ENCODE measurements at places on chromosomes 2 and 18.

DNA sequence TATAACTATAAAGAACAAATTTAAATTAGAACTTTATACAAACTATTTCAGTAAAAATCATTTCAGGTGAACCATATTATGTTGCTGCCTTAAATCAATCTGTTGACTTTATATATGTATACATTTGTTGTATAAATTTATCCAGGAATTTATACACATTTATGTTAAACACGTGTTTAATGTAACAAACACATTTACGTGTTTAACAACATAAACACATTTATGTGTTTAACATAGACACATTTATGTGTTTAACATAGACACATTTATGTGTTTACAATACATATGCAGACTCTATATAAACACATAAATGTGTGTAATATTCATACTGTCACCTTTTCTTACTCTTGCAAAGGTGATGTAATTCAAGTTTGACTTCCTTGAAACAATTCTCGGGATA is 75.4 kb upstream of the TWSG1 start:
- no peak for DNase-seq

GRCh38 chr2:151437630-151438029 is 27.9 kb downstream of the RIF1 start:
- DNase-seq = no peak

DNA sequence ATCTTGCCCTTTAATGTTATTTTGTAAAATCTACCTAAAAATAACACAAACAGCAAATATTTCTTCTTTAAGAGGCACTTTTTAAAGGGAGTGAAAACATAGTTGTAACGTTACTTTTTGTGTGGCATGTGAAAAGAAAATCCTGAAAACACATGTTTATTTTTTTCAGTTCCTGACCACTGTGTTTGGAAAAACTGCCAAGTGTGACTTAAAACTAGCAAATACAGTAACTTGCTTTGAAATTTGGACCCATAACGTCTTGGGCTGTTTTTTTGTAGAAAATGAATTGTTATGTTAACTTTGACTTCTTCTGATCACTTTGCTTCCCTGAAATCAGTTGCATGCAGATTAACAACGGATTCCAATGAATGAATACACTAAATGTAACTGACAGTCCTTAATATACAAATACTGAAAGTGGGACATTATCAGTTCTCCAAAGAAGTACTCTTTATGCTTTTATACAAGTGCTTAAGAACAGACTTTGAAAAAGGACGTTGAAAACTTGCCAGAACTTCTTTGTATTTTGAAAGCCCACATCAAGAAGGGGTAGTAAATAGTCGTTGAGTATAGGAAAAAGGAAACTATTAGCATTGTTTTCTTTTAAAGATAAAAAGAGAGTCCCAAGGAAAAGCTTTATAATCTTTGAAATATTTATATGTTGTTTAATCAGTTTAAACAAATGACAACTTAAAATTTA is 96.1 kb upstream of the ZEB2 start:
- no peak for DNase-seq

- no peak for DNase-seq
Observed at GRCh38 chr2:189533288-189534035, 47.1 kb downstream of the SLC40A1 start.

DNA sequence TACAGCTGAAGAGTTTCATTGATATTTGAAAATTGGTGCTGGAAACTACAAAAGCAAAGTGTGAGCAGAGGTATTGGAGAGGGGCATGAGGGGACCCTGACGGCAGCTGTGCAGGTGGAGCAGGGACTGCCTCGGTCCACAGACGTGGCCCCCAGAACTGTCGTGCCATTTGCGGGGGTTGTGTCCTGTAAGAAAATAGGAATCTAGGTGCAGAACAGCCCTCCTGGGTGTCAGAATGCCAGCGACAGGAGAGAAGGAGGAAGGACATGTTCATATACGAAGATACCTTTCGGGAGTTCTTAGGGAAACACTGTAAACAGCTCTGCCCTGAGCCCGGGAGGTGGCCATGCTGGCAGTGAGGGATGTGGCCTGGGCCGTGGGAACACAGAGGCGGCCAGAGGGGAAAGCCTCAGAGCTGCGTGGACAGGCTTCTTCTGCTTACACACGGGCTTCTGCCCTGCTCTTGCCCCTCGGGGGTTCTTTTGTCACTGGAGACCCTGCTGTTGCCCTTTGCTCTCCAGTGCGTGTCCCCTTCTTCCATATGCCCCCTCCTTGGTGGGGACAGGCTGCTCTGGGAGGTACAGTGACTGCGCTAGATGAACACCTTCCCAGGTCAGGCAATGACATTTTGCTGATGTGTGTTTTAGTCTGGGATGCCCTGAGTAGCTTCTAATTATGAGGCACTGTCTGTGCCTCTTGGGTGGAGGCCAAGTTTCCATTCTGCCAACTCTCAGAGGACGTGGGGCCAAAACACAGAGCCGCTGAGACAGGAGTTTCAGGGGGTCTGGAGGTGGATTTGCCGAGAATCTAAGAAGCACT is 81.9 kb upstream of the TXNDC2 start:
- DNase-seq = no peak

DNA sequence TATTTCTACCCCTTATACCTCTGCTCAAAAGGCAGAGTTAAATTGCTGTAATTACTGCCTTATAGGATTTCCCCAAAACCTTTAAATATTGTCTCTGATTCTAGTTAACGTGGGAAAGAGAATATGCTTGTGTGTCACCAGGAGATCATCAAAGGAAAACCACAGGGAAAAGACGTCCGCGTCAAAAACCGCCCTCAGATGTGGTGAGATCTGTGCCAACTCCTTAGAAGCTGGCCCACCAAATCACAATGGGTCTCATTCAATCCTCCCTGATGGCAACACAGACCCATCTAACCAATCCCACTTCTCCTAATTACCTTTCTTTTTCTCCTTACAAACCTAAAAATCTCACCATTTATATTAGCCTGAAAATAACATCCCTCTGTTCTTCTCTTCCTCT is 25.4 kb downstream of the VPS54 start:
- no peak for DNase-seq

- DNase-seq = no peak
Observed at GRCh38 chr2:3349211-3349693, 28.4 kb downstream of the EIPR1 start.

GRCh38 chr2:200307724-200308545 is 1.4 kb downstream of the SPATS2L start:
- DNase-seq = no peak

GRCh38 chr2:11073251-11073650 is 82.0 kb upstream of the SLC66A3 start:
- no peak for DNase-seq

DNA sequence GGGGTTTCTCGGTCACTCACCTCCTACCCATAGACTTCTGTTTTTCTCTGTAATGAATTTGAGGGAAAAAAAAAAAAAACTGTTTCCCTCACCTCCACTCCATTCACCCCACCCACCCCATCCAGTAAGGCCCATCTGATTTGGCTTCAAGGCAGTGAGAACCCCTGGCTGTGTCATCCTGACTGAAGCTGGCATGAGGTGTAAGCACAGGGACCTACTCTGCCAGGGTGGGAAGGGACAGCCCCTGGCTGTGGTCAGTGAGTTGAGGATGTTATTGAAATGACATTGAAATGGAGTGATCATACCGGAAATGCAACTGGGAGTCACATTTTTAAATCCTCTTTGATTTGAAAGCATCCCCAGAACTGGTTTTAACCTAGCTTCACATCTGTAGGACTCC is 19.1 kb upstream of the BCL2L11 start:
- no peak for DNase-seq
